ENCODE measurements at places on chromosomes 4 and X.

GRCh38 chr4:182847576-182848450, 69.4 kb downstream of the DCTD start:
- no peak for DNase-seq

- no peak for DNase-seq
Measured at GRCh38 chrX:103464072-103464773, 55.1 kb downstream of the RAB40A start.

DNA sequence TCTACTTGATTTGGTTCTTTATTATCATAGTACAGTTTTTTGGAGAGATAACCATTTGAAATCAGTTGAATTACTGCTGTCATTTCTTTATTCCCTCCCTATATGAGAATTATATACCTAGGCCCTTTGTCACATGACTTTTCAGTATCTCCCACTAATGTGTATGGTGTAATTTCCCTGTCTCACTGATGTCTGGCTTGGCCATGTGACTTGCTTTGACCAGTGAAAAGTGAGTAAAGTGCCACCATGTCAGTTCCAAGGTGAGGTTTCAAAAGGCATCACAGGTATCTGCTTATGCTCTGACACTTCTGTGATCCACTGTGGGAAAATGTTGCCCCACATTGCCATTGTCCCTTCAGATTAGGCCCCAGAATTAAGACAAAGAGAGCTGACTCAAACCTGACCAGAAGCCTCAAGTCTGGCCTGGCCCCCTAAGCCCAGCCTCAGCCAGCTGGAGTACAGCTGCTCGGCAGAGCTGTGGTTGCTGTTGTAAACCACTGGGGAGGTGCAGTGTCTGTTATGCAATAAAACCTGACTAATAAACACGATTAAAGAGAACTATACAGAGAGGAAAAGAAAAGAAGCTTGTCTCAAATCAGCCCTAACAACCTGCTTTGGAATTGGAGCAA, 27.5 kb downstream of the SETD7 start:
- no peak for DNase-seq

DNA sequence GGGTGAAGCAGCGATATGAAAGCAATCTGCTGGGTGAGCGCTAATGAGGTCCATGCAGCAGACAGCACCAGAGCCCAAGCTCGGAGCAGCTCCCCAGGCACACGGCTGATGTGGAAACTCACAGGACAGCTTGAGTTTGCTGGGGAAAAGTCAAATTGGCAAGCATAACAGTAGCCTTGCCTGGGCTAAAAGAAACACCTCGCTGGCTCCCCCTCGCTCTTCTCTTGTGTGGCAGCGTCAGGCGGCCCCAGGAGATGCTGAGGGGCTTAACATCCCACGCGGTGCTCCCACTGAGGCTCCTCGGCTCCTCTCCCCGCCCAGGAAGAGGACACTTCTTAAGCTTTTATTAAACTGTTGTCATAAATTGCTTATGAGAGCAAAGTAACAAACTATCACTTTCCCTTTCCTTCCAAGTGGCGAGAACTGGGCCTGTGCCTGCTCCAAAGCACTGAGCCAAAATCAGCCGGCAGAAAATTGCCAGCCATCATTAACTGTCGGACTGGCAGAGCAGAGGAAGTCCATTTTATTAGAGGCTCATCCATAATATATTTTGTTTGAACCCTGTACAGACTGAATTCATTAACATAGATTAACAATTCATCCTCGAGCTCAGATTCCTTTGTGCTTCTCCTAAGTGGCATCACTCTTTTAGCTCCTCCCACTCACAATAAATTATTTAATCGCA, 111.4 kb downstream of the TSPAN5 start:
- DNase-seq = no peak

GRCh38 chr4:182831376-182831775, 85.8 kb downstream of the DCTD start:
- DNase-seq = no peak

DNA sequence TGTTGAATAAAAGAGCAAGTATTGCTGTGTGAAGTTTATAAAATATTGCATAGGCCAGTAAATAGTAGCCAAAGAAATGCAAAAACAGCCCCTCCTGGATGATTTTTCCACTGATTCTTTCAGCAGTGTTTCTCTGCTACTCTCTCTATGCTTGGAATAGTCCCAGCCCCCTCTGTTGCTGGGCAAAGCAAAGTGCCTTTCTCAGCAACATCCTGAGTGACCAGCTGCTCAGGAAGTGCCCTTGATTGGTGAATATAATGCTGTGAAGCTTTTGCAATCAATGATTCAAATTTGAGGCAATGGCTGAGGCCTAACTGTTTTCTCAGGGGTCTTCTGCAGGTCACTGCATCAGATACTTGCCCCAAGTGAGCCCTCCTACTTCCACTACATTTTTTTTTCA, 656.7 kb downstream of the ZNF674 start:
- no peak for DNase-seq

DNA sequence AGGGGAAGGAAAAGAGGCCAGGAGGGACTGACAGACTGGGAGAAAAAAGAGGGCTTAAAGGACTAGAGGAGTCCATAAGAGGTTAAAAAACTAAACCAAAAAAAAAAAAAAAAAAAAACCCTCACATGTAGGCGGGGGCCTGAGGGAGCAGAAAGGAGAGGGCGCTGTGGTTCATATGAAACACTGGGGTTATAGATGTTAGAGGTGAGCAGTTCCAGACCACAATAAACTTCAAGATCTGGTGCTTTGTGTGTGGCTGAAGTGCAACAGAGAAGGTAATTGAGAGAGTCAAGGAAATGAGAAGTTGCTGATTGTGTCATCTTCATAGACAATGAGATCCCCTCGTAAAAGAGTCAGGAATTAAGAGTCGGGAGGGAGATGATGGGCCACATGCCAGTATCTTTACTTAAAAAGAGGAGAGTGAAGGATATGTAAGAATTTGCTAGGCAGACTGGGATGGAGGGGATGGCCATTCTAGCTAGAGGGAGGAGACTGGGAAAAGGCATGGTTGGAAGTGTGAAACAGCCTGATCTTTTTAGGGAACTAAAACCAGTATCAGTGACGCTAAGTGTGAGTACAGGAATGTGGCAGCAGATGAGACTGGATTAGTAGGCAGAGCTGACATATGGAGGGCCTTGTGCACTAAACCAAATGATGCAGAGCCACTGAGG, 18.4 kb upstream of the OGT start:
- no peak for DNase-seq

DNA sequence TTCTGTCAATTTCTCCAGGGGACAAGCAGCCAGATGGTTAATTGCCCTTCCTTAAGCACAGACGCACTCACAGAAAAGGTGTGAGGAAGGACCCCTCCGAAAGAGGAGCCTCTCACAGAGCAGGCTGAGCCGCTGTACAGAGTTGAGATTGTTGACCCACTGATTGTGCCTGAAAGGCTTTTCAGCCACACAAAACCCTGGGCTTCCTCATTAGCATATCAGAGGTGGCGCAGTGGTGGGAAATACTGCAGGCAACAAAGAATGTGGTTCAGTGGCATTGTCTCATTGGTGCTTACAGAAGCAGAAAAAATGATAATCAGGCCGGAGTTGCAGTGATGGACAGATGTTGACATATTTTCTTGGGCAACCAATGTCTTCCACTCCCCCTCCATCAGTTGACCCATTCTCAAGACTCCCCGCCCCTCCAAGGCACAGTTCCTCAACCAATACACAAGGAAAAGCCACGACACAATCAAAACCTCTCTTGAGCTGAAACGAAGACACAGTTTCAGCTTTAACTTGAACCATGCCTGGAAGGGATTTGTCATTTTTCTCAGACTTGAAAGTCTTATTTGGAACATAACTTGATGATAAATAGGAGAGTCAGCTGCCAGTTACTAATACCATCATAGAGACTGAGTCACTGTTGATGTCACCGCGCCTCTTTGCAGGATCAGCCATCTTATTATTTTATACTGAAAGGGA, 53.1 kb downstream of the ATXN3L start:
- DNase-seq = no peak

DNA sequence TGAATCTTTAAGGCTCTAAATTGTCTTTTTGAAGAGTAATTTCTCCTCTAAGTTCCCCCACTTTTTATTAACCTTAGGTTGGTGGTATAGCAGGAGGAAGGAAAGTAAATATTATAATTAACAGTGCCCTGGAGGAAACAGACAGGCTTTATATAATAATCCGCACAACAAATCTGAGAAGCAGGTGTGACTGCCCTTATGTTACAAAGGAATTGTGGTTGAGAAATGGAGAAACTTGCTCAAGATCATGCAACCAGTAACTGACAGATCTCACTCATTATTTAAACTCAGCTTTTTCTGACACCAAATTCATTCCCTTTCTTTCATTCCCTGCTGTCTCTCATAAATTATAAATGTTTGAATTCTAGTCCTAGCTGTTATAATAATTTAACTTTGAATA, 282.0 kb downstream of the PPP3CA start:
- no peak for DNase-seq

GRCh38 chr4:54570822-54571221, 86.9 kb upstream of the KIT start:
- DNase-seq = no peak

GRCh38 chr4:17490575-17491059, 21.3 kb downstream of the QDPR start:
- no peak for DNase-seq

DNA sequence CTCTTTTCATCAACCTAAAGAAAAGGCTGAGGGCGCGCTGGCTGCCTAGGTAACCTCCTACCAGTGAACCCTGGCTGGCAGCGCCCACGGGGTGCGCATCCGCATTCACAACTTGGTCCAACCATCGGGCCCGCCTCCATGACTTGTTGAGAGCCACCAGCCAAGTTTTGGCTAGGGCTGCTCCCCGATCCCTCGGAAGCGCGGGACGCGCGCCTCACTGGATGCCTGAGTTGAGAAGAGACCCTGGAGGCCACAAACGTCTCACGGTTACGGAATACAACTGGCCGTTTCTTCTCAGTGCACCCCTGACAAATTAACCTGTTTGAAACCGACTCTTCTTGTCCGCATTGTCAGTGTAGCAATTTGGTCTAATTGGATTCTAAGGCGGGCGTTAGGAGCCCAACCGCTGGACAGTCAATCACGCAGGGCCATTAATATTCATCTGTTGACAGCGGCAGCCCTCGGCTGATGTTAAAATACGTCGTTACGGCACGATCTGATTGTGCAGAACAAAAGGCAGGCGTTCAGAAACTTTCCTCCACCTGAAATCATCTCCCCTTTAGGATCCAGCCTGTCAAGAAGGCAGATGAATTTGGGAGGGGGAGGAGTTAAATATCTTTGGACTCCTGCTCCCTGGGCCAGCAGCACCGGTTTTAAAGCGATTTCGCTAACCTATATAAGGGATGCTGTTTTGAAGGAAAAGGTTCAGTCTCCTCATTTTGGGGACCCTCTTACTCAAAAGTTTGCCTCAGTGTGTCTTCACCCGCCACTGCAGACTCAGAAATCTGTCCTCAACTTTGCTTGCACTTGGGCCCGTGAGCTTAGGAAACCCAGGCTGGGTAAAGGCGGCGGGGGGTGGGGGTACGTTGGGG, 1.2 kb downstream of the GPC3 start:
- no peak for DNase-seq

- DNase-seq = no peak
Measured at GRCh38 chr4:58590722-58591121, 1480.5 kb upstream of the IGFBP7 start.

- DNase-seq = no peak
Measured at GRCh38 chrX:84717343-84717742, 215.1 kb upstream of the HDX start.

DNA sequence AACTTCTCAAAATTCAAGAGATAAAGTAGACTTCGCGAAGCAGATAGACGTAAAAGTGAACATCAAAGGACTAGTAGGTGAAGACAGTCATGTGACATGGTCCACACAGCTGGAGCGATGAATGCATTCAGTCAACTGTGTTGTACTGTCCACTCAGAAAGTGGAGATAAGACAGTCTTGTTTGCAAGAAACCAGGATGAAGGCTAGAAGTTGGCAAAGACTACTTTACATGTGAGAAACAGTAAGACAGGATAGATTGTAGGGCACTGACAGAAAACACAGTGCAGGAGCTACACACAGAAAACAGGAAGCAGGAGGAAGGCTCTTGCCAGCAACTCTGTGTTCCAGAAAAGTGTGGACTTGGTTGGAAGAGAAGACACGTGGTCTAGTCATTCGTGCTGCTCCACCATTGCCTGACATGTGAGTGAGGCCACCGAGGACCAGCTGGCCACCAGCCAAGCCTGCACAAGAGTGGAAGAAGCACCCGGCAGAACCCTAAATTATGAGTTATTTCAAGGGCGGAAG, 78.9 kb downstream of the FAT1 start:
- no peak for DNase-seq

- no peak for DNase-seq
Measured at GRCh38 chr4:26455571-26455970, 34.7 kb downstream of the CCKAR start.

DNA sequence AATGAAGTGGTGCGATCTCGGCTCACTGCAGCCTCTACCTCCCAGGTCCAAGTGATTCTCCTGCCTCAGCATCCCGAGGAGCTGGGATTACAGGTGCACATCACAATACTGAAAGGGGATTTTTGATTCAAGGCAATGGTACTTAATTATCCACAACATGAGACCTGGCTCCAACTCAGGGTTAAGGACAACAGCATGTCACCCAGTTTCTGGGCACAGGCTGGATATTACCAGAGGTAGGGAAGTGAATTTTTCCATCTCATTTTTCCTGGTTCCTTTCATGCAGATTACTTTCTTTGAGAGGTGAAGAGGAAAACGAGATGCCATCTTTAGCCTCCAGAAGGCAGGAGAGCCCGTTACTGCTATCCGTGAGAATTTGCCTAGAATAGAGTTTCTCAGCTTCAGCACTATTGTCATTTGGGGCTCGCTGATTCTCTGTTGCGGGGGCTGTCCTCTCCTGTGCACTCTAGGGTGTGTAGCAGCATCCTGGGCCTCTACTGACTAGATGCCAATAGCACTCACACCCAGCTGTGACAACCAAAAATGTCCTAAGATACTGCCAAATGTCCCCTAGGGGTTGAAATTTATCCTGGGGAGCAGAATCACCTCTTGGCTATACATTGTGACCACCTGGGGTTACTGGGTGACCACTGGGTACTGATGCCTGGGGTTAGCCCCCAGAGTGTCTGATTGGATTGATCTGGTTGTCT, 121.8 kb upstream of the NDP start:
- DNase-seq = no peak

- no peak for DNase-seq
Measured at GRCh38 chr4:140858897-140859296, 102.7 kb upstream of the TBC1D9 start.

- no peak for DNase-seq
Measured at GRCh38 chrX:27622883-27623282, 32.7 kb downstream of the DCAF8L2 start.

GRCh38 chrX:56762707-56763555, 33.9 kb downstream of the NBDY start:
- no peak for DNase-seq

DNA sequence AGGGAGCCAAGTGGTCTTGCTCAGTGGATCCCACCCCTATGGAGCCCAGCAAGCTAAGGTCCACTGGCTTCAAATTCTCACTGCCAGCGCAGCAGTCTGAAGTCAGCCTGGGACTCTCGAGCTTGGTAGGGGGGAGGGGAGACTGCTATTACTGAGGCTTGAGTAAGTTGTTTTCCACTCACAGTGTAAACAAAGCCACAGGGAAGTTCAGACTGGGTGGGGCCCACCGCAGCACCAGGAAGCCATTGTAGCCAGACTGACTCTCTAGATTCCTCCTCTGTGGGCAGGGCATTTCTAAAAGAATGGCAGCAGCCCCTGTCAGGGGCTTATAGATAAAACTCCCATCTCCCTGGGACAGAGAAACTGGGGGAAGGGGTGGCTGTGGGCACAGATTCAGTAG, 721.0 kb upstream of the NDST4 start:
- DNase-seq = no peak

Measured in stimulated activated CD4-positive, alpha-beta T cell treated with anti-CD3 and anti-CD28 coated beads, TNF-alpha, amount 100 ng/mL, for 1 hour (primary cell).